DMS 273 treated with DMSO at 0.1 percent for 48 hours (cell line): ENCODE measurements at places on chromosomes 16 and 17.

GRCh38 chr16:58333985-58334384 lies 39.2 kb upstream of the PRSS54 start:
- no peak for DNase-seq

GRCh38 chr17:17590883-17591354 lies 589 bp downstream of the PEMT start:
- DNase-seq = no peak

- DNase-seq = no peak
Observed at GRCh38 chr16:4883501-4883900, 36.2 kb downstream of the UBN1 start.

DNA sequence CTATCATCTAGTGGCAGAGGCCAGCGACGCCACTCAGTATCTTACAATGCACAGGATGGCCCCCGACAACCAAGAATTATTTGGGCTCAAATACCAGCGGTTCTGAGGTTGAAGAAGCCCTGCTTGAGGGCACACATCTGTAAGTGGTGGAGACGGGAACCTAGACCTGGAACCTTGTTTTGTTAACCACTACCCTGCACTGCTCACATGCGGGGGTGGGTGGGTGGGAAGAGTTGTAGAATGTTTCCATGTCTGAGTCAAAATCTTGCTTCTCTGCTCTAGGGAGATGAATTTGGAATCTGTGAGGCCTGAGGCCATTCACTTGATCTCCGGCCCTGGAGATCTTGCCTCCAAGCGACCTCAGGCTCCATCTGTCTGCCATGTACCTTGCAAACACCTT lies 44.1 kb downstream of the ABCC1 start:
- DNase-seq = no peak

DNA sequence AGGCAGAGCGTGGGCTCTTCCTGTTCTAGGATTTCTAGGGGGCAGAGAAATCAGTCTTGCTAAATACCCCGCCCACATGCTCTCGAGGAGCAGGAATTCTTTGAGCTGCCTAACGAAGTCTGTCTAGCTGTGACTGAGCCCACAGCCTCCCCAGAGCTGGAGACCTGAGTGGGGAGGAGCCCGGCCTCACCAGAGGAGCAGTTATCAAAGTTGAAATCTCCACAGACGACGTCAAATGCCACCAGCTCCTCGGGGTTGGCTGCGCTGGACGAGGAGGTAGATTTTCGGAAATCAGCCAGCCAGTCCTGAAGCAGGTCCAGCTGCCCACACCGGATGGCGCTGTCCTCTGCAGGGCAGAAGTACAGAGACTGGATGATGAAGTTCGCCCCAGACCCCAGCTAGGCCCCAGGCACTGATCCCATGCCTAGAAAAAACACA lies 53.8 kb downstream of the PRMT7 start:
- no peak for DNase-seq

DNA sequence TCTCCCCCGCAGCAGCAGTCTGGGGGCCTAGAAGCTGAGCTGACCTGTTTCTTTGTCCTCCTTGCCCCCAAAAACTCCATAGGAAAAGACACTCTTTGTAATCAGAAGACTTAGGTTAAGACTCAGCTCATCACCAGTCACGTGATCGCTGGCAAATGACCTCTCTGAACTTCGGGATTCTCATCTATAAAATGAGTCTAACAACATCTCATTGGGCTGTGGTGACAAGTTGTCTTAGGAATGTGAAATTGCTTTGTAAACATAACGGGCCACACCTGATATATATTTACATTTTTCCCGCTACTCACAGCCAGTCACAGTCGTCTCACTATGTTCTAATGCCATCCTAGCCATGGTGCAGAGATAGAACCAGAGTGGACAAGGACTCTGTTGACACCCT lies 86.0 kb upstream of the LHX1 start:
- DNase-seq = no peak

DNA sequence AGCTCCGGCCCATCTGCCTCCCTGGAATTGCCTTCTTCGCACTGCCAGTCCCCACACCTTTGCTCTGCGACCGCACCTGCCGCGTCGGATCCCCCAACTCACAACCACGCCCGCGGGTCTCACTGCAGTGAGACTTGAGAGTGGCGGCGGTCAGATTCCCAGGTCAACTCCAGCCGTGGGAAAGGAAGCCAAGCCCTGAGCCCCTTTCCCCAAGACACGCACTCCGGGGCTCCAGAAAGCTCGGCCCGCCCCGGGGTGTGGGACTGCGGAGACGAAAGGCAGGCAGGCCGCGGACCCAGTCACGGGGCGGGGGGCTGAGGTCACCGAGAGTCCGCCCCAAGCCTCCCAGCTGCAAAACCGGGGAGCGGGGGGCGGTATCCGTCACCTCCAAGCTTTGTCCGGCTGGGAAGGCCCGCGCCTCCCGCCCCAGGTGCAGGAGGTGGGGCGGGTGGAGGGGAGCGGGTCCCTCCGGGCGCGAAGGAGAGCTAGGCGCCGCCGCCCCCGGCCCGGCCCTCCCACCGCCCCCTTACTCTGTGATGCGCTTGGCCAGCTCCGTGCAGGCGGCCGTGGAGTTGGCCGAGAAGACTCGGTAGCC lies 615 bp downstream of the PRPSAP1 start:
- no peak for DNase-seq

DNA sequence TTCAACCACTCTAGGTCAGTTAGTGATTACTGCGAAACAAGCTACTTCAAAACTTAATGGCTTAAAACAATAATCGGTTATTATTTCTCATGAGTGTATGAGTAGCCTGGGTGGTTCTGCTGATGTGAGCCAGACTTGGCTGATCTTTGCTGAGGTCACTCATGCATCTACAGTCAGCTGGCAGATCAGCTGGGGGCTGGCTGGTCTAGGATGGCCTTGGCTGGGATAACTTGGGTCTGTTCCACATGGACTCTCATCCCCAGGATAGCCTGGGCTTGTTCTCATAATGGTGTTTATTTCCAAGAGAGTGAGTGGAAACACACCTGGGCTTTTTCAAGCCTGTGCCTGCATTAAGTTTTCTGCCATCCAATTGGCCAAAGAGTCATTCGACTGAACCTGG lies 13.0 kb downstream of the CCDC182 start:
- no peak for DNase-seq

DNA sequence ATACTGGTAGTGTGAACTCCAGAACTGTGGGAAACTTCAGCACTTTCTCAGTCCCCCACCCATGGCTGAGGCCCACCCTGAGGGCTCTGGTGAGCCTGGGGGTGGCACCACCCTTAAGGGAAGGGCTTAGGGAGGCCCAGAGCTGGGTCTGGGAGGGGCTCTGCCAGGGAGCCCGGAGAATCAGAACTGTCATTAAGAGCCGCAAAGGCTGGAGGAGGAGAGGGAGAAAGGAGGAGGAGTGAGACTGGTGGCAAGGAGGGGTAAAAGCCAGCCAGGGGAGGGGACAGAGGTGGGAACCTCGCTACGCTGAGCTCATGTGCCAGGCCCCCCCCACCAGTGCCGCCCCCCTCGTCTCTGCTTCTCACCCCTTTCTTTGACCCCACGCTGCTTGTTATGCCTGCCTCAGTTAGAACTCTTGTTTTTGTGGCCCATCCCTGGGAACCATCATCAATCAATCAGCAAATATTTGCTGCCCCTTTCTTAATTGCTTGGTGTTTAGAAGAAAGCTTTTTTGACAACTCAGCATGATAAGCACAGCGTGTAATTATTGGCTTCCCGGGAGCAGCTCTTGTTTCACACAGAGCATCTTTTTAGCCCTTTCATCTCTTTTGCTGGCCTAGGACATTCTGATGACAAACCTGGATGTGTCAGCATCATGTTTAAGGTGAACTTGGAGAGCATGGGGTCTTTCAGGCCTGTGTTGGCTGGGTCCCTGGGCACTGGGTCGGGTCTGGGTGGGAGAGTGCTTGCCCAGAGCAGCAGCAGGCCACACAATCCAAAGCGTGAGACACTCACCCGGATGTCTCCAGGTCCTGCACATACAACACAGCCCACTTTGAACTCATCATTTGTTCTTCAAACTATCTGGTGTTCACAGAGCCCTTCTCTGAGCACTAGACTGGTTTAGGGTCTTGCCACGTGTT lies 77.7 kb downstream of the NETO2 start:
- no peak for DNase-seq

DNA sequence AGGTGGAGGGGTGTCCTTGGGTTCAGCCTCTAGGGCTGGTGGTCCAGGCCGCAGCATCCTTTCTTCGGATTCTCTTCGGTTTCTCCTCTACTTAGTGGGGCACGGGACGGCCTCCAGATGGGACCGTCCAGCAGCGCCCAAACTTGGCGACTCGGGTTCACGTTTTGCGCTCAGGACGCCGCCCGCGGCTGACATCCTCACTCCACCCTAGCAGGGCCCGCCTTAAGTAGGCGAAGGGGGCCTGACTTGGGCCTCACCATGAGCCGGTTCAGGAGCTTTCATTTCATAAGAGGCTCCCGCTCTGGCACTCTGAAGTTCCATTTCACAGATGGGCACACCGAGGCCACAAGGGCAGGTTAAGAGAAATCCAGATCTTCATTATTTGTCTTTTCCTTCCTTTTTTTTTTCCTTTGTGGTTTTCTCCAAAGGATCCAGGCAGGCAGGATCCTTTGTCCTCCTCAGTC lies 141.2 kb downstream of the SEC14L1 start:
- DNase-seq = no peak

- no peak for DNase-seq
Observed at GRCh38 chr17:70434536-70435490, 265.5 kb downstream of the KCNJ2 start.

DNA sequence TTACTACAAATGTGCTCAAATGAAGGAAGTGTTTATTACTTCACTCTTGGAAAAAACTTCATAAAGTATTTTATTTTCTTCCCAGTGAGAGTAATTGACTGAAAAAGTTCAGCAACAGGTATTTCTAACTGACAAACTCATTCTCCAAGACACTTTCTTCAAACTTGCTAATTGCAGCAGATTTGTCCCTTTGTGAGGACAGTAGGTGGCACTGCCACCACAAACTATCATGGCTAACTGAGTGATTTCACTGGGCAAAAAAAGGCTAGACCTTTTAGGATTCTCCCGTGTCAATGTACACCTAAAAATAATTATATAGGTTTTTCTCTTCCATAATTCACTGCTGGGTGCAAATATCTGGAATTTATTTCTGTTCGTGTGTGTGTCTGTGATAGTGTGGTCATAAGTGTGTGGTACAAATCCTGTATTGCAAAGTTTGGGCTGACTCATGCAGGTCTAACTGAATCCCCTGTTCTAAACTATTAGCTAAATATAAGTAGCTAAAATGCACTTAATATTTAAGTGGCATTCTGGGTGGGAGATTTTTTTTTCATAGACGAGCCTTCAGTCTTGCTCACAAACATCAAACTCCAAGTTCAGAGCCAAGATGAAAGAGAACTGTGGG lies 3.9 kb downstream of the HS3ST3A1 start:
- no peak for DNase-seq

DNA sequence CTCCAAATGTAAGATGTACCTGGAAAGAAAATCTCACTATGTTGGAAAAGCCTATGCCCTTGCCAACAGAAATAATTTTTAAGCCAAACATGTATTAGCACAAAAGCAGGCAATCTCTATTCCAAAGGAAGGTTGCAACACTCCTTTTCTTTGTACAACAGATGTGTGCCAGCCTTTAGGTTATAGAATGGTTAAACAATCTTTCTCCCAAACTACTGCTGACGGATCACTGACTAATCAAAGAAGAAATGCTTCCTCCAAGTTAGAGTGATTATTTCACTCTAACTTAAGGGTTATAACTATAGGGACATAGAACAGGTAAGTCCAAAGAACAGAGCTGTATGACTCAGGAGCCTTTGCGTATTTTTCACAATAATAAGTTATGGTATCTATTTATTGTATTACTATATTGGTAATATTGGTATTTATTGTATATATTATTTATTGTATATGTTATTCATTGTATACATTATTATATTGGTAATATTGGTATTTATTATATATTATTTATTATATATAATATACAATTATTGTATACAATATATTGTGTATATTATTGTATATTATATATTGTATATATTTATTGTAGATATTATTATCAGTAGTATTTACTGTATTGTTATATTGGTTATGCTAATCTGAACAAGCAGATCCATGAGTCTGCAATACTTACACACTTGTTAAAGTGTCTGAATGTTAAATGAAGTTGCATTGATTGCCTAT lies 36.7 kb upstream of the ABCA5 start:
- DNase-seq = no peak

- no peak for DNase-seq
Observed at GRCh38 chr17:34841467-34841866, 119.8 kb downstream of the CCT6B start.

- no peak for DNase-seq
Observed at GRCh38 chr17:39973496-39973895, 7.1 kb upstream of the PSMD3 start.

DNA sequence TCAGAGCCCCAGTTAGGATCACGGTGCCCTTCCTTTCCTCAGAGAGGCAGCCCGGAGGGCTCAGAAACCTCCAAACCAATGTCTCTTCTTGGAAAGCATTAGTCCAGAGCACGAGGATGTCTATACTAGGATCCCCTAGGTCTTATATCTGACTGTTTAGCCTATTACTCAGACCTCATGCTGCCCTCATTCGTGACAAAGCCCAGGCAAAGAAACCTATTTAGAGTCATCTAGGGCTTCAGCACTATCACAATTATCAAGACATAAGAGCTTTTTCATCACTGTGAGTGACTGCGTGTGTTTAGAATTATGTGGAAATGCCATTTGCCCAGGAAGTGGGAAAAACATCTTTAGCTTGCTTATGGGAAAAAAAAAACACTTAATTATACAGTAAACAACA lies 159.8 kb upstream of the NOL11 start:
- DNase-seq = no peak

- DNase-seq = no peak
Observed at GRCh38 chr16:77191259-77191969, 424 bp downstream of the MON1B start.

DNA sequence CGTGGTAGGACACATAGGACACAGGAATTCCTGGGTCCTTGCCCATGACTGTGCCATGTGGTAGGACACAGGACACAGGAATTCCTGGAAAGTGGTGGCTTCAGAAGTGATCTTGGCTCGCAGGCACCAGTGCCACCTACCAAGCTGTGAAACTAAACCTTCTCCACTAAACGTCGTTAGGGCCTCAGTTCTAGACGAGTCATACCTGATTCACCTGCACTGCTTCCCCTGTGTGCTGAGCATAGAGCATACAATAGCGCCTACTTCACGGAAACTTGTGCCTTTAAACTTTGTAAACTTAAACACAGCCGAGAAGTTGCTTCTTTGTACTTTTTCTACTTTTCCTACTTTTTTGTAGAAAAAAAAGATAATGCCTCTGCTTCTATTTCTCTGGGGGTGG lies 4.8 kb downstream of the SOX8 start:
- DNase-seq = no peak

DNA sequence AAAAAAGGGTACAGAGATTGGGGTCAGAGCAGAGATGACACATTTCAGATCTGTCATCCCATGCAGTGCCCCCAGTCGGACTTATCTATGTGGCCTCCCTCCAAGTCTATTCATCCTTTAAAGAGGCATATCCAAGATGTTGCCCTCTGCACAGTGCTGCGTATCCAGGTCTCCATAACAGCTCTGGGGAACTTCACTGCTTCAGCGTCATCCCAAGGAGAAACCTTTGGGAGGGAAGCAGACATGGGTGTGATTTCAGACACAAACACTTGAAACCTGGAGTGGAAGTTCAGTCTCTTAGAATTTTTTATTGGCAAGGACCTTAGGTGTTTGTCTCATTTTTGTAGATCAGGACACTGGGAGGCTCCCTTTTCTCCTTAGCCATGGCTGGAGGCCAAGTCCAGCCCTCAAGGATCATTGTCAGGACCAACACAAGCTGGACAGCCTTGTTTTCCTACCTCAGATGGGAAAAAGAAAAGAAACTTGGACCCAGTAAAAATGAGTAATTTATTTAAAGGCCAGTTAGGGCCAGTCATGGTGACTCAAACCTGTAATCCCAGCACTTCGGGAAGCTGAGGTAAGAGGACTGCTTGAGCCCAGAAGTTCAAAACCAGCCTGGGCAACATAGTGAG lies 23.9 kb upstream of the NLK start:
- no peak for DNase-seq
